ENCODE measurements at places on chromosomes 6 and 20.

DNA sequence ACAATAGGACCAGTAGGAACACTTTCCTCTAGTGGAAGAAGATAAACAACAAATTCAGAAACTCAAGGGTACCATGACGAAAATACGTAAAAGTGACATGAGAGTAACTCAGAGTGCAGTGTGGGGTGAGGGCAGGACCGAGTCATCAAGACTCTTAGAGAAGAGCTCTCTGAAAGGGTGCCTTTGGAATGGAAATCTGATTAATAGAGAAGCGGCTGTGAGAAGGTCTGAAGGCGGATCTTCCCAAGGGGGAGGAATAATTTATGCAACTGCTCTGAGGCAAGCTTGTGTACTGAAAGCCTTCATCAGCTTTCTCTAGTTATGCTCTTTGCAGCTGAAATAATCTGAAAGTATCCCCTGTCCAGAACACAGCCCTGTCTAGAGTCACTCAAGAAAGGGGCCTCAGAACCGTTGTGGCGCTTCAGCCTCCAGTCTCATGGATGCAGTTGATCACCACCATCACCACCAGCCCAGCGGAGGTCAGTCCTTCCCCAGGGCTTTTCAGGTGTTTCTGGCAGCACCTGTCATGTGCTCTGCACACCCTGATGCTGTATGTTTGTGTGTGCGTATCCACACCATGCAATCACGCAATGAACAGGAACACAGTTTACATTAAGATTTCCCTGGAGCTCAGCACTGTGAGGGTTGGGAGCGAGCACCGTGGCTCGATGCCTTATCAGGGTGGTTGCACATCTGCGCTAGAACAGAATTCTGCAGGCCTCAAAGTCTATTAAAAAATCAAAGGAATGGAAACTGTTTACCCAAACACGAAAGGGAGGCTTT is 396.5 kb downstream of the SMOC2 start:
- no peak for DNase-seq

DNA sequence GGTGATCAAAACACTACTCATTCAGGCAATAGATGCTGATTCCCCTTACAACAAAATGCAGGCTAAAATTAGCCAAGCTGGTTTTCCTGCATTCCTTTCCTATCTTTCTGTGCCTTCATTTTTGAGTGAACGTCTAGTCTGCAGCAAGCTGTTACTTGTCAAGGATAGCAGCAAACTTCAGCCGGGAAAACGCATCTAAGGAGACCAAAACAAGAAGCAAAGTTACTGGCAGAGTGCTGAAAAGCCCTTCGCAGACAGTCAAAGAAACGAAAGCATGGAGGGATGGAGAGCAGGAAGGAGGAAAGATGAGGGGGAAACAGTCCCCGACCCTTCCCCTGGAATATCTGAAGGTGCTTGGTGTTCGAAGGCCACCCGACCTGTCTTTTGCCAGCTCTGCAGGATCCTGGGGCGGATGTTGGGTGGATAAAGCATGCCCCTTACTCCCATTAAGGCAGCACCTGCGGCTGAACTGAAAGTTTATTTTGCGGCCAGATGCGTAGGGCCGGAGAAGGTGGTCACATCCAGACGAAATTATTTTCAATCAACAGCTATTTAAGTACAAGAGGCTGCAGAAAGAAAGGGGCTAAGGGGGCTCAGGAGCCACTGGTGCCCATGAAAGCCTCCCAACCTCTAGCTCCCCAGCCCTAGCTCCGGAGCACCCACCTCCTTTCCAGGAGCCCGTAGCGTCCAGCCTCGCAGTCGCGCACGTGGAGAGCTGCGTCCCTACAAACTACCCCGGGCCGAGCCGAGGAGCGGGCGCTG is 538 bp downstream of the FERMT1 start:
- no peak for DNase-seq

DNA sequence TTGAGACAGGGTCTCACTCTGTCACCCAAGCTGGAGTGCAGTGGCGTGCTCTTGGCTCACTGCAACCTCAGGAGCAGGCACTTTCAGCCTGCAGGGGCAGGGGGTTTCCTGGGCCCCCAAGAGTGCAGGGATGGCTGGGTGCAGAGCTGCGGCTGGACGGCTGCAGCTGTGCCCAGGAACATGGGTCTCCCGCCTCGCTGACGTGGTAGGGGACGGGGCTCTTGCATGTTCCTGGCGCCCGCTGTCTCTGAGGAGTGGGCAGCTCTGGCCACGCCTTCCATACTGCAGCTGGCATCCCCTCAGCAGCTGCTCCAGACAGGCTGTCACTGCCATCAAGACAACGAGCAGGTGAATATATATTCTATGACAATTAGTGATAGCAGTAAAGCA is 2.2 kb upstream of the DEK start:
- DNase-seq = no peak

DNA sequence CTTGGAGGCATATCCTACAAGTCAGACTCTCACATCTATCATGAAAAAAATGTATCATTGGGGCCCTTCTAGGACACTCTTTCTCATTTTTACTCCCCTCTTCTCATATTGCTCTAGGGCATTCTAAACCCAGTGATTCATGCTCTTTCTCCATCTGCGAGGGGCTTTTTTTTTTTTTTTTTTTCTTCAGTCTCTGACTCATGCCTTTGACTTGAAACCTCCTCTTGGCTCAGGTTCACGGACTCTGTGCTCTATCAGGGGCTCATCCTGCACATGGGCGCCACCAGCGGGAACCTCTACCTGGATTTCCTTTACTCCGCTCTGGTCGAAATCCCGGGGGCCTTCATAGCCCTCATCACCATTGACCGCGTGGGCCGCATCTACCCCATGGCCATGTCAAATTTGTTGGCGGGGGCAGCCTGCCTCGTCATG is 17.8 kb downstream of the SLC22A1 start:
- no peak for DNase-seq

- DNase-seq = no peak
Observed at GRCh38 chr6:16731478-16732051, 29.7 kb downstream of the ATXN1 start.
